ENCODE measurements at places on chromosomes 16 and 17.

DNA sequence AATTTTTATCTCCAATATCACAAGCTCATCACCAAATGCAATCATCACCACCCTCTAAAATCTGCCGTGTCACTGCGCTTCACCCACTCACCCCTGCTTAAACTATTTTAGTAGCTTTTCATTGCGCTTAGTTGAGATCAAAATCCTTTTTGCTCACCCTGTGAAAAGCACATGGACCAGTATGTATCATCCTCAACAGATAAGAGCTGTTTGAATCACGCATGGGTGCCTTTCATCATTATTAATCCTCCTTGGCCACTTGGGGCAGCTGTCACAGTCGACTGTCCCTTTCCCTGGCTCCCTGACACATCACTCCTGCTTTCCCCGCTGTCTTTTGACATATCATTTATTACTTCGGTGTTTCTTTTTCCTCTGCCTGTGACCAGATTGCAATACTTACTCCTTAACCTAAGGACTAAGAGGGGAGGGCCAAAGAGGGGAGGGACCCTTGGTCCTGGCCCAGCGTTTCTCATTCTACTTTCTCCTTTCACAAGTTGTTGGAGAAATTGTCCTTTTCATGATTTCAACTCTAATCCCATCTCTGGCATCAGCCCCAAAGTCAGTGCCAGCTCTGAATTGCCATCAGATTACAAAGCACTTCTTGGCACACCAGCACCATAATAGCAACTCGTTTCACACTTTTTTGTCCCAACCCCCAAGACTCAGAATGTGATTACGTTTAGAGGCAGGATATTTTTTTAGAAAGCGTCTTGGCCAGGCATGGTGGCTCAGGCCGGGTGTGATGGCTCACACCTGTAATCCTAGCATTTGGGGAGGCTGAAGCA is 8.6 kb upstream of the KDM6B start:
- DNase-seq = no peak

GRCh38 chr17:29665481-29665810 is 42.7 kb upstream of the CORO6 start:
- DNase-seq = no peak

- no peak for DNase-seq
These were observed 127.9 kb downstream of the NPIPB5 start for GRCh38 chr16:22638393-22639206.

DNA sequence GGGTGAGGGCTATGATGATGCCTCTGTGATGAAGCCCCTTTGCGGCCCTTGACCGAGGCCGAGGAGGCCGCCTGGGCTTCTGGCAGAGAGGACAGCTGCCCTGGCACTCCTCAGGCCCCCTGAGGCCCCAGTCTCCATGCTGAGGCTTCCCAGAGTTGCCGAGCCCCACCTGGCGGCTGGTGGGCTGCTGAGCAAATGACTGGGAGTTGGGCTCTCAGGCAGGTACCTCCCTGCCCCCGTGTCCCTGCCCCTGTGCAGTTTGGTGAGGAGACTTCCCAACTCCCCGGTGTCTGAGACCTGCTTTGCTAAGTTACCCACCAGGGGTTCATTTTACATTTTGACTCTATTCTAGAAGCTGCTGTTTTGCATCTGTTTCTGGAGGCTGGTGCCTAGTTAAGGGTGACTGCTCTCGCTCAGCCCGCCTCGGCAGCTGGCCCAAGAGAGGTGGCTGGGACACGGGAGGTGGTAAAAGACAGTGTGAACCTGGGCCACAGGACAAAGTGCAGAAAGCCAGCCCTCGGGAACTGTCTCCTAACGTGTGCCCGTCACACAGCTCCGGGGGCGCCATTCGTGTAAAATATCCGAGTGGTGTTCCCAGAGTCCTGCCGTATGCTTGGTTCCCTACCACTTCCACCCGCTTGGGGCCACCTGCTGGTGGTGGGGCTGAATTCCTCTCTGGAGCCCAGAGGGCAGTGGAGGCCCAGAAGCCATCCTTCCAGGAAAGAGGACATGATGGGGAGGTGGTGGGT is 134.5 kb downstream of the RAB11FIP4 start:
- no peak for DNase-seq

DNA sequence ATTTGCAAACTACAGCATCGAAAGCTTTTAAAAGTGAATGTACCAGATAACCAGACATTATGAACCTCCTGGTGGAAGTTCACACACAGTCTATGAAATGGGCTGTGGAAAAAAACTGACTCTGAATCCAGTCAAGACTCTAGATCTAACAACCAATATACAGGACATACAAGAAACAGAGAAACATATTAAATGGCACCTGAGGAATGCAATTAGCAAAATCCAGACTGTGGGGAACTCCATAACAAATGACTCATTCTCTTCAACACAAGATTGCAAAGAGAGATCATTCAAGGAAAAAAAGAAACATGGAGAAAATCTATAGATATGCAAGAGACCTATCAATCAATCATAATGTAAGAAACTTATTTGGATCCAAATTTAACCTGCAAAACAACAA is 119.0 kb downstream of the MYO1D start:
- no peak for DNase-seq

- DNase-seq = peak; percentile 7
These were observed 135.6 kb downstream of the GAS7 start for GRCh38 chr17:10062691-10063385.

DNA sequence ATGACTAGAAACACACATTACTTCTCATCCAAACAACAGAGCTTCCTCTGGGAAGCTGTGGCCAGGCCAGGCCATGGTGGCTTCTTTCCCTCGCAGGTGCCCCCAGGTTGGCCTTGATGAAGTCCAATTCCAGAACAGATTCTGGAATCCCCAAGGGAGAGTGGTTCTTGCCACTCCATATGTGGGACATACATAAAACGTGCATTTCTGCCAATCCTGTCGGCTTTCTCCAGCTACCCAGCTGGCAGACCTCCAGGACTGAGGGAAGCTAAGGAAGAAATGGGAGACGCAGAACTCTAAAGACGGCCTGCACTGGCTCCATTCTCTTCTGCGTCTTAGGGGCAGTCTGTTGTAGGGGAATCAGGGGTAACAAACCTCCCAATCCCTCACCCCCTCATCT is 219.2 kb upstream of the CDH5 start:
- DNase-seq = no peak

DNA sequence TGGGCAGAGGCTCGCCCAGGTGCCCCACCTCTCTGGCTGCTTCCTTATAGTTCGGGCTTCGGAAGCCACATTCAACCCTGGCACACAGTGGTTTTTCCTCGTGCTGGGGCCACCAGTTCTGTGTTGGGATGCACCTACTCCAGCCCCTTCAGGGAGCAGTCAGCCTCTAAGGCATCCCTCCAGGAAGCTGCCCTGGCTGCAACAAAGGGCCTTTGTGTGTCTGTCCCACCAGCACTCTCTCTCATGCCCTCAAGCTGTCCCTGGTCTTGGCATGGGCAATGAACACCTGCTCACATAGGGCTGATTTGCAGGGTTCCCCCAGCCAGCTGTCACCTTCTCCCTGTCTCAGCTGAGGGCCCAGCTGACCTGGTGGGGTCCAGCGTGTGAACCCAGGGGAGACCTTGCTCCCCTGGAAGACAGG is 754 bp upstream of the NOXO1 start:
- no peak for DNase-seq

DNA sequence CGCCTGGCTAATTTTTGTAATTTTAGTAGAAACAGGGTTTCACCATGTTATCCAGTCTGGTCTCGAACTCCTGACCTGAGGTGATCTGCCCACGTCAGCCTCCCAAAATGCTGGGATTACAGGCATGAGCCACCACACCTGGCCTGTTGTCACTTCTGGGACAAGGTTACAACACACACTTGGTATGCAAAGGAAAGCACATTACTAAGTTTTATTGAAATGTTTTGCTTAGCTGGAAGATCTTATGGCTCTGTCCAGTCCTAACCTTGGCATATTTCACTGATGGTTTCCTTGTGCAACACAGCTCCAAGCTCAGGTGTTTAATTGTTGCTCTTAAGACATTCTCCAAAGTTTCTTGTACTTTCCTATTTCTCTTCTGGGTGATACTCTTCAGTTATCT is 94.2 kb downstream of the CNTNAP4 start:
- DNase-seq = no peak

GRCh38 chr17:80604009-80604669 is 59.5 kb downstream of the RPTOR start:
- DNase-seq = no peak

- DNase-seq = no peak
These were observed 111.9 kb downstream of the GNAO1 start for GRCh38 chr16:56303066-56303715.

GRCh38 chr17:80212109-80212508 is 8.0 kb downstream of the SGSH start:
- no peak for DNase-seq

DNA sequence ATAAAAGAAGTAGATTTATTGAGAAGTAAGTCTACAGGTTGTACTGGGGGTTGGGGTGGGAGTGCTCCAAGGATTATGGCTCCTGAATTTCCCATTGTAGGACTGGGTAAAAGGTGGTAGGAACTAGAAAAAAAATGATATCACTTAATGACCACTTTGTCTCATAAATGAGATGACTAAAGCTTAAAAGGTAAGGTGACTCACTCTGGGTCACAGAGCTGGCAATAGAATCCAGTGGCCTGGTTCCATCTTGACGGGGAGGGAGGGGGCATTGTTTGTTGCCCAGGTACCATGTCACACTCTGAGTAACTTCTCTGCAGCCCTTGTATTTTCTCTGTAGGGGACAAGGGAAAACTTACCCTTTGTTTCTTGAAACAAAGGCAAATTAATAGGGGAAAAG is 126.1 kb downstream of the PITPNC1 start:
- no peak for DNase-seq

GRCh38 chr16:72785886-72786285 is 262.0 kb downstream of the ZFHX3 start:
- DNase-seq = no peak

DNA sequence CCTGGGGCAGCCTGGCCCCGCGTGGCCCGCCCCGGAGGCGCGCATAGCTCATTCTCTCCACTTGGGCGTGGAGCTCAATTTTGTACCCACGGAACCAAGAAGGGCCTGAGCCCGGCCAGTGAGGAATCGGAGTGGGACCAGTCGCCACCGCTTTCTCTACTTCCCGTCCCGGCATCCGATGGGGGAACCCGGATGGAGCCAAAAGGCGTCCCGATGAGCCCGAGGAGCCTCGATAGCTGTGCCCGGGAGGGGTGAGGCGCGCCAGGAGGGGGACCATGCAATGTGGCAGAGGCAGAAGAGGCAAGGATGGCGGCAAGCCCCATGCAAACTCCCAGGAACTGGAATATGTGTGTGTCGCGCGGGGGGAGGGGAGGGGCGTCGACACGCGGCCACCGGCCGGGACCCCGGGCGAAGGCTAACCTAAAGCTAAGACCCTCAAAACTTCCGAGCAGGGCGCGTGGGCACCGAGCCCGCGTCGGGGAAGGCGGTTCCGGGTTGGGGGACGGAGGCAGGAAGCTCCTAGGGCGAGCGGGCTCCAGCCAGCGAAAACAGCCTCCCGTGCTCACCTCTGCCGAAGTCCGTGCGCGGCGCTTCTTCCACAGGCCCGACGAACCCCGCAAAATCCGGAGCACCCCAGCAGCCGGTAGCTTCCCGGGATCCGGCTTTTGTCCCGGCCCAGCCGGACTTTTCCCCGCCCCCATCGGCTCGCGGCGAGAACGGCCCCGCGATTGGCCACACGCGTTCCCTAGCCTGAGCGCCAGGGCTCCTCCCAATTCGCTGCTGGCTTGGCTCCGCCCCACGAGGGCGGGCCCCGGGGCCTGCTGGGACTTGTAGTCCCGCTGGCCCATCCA is at the start of gene ACLY:
Gene ACLY, minus strand, starts transcription at position 638 of the 851 bp plus-strand sequence. CDS start 5,078 bp downstream, outside the sequence.
- DNase-seq = peak; percentile 90

GRCh38 chr17:72111336-72111923 is 9.4 kb upstream of the SOX9 start:
- no peak for DNase-seq

GRCh38 chr16:83482545-83483162 is 325.1 kb upstream of the HSBP1 start:
- no peak for DNase-seq

DNA sequence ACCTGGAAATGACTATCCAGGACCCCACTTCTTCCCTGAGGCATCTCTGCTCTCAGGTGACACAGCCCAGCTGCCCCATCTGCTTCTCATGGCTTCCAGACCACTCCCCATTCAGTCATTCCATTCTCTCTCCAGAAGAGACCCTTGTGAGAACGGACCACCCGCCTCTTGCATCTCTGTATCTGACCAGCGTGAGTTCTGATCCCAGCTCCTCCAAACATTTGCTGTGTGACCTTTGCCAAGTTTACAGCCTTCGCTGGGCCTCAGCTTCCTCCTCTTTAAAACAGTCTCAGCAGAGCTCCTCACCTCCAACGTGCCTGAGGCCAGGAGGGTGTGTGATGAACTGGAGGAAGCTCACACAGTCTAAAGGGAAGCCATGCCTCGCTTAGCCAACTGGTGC is 39.6 kb downstream of the C16orf82 start:
- no peak for DNase-seq

- DNase-seq = no peak
These were observed 27.6 kb upstream of the CAPN15 start for GRCh38 chr16:499924-500323.
